ENCODE measurements at places on chromosomes 6 and 20.

DNA sequence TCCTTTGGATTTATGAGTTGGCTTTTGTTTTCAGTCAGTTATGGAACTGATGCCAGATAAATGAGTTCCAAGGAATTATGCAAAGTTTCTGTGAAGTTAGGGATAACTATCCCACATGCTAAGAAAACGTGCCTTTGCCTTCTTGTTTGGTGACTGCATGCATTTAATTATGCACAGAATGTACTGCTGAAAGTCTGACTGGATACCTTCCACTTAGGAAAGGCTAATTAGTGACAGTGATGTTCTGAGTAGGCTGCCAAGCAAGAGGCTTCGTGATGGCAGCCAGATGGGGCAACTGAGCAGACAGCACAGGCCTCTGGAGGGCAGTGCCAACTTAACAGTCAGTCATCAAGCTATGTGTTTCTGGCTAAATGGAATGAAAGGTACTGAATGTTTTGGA lies 289.9 kb downstream of the CD109 start:
- DNase-seq, result no peak

DNA sequence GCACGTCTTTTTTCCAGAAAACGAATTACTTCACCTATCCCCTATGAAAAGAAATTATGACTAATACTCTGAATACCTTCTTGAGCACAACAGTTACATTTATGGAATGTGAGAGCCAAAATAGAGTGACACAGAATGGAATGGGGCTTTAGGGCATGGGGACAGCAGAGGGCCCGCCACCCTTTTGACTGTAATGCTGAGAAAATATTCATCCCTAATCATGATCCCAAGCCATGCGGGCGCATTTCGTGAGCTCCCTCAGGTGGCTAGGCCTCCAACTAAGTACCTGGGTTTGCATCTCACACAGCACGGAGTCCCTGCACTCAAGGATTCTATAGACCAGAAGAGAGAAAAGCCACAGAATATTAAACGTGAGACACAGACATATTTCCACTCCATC lies 212.6 kb downstream of the SOD2 start:
- DNase-seq, result no peak

DNA sequence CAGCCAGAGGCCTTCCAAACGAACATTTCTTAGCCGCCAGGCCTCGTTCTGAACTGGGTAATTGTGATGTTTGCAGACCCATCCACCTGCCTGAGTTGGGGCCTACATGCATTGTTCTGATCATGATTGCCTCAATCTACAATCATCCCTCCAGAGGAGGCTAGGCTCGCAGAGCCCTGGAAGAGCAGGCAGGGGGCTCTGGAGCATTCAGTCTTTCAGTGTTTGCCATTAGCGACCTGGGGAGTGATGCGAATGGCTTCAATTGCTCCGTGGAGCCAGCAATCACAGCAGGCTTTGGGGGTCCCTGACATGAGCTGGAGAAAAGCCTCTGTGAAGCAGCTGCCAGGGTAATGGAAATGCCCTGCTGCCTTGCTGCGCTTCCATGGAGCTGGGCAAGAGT lies 22.0 kb downstream of the SNAP25 start:
- no peak for DNase-seq

DNA sequence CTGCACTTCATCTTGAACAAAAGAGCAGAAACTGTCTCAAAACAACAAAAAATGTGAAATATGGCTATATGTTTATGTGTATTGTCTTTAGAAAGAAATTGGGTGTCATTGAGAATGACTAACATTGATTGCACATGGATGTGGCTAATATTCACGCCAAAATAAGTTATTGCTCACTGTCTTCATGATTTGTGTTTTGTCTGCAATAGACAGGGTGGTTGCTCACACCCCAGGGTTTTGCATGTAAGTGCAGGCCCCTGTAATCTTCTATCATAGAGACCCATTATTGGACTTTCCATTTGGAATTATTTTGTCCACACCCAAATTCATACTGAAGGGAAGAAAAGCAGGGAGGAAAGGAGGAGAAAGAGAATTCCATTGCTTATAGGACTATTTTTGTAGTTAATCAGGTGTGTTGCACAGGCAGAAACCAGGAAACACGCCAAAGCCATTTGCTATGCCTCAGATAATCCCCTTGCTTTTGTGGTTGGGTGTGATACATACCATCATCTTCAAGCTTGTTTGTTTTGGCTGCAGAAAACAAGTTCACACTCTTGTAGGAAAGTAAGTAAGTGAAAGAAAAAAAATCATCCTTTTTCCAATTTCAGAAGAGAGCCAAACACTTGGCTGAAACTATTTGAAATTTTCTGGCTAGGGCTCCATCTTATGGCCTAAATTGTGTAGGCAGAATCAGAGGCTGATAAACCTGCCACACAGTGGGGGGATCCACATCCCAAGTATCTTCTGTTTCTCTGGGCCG lies 214.1 kb downstream of the COL12A1 start:
- DNase-seq, result peak; percentile 13

DNA sequence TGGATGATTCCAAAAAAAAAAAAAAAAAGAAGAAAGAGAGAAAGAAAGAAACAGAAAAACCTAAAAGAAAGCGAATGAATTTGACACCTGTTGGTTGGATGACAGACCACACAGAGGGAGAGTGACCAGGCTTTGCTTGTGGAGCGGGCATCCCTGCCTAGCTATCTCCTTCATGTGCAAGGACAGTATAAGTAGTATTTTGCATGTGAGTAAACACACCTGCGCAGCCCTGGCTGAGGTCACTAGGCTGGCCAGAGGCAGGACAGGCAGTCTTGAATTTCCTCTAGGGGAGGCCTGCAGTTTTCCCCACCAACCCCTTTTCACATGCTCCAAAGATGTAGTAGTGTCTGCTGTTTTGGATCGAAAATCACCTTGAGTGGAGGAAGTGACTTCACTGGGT lies 126.4 kb downstream of the CCDC170 start:
- no peak for DNase-seq

DNA sequence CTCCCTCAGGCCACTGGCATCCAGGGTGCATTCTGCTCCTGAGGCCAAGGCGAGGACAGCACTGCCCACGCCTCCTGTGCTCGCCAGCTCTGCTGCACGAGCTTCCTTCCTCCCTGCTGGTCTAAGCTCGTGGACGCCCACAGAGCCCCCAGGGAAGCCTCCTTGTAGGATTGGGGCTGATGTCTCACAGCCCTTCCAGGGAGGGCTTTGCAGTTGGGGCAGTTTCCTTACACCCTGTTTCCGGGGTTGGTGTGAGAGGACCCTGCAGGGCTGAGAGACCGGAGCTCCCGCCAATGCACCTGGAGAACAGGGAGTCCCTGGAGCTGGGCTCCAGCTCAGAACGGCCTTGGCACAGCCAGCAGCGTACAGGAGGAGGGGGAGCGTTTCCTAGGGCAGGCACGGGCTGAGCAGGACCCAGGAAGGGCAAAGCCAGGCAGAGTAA lies 172.4 kb upstream of the PDE10A start:
- DNase-seq, result no peak

GRCh38 chr6:41921712-41921998 lies 356 bp downstream of the BYSL start:
- DNase-seq, result no peak
